ENCODE measurements at places on chromosomes 7 and 10.

DNA sequence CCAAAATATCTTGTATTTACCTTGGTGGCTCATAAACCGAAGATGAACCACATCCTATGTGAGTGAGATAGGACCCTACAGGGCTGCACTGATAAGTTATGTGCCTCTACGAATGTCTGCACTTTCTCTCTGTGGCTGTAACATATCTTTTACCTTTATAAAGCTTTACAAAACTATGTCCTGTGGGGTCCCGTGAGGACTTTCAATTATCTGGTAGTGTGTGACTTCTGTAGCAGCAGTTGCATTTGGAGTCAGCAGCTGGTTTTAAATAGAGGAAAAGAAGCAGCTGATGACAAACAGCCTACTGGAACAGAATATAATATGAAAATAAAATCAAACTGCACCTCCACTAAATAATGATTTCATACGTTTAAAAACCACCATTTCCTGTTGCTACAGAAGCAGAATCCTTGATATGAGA lies 222.4 kb upstream of the GNAI1 start:
- DNase-seq = no peak

DNA sequence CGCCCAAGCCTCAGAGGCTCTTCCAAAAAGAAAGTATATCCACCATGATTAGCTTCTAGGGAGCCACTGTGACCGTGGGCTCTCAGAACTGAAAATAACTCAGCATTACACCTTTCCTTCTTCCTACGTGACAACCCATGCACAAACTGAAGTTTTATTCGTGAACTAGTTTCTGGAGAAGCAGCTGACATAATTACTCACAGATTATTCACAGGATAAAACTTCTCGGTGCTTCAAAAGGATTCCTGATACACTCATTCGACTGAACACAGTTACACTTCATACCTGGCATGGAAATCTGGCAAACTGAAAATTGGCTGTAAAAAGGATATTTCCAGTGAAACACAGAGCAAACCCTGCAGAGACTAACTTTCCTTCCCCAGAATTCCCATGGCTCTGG lies 139.2 kb upstream of the PTER start:
- no peak for DNase-seq

GRCh38 chr10:132643709-132644526 lies 106.3 kb downstream of the INPP5A start:
- no peak for DNase-seq

DNA sequence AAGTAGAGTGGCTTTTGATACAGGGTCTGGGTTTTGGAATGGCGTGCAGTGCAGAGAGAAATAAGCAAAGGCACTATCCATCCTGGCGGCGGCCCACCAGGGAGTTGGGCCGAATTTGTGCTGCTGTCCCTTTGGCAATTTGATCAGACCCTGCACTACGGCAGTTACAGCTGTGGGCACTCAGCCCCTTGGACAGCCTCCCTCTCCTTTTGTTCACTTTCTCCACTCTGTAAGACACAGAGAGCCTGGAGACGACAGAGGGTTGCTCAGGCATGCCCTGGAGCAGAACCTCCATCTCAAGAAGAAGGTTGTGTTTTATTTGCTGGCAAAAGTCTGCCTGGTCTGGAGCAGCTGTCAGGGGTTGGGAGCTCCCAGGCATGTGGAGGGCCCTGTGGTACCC lies 55.8 kb downstream of the LHPP start:
- DNase-seq = no peak

DNA sequence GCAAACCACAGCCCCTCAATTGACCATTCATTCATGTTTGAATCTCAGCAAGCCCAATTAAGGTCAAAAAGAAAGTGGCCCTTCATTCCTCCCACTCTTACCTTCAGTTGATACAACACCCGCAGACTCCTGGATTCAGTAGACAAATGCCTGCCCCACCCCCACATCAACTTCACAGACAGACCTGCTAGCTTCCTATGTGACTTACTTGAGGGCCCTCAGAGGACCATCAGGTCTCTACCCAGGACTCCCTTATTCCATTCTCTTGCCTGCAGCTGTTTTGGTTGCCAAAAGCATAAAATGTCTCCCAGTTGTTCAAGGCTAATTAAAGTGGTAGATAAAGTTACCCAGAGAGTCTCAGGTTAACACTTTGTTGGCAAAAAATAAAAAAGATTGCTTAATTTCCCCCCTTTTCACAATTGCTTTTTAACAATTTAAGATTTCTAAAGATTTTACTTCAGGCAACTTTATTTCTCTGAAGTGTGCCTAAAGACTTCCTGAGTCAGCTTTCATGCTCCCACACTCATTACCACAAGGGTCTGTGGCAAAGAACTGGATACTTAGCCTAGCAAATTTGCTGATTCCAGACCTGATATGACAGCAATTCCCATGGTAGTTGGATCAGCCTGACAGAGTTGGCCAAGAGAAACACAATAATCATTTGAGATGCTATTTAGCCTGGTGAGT lies 3.3 kb upstream of the MTERF1 start:
- no peak for DNase-seq

DNA sequence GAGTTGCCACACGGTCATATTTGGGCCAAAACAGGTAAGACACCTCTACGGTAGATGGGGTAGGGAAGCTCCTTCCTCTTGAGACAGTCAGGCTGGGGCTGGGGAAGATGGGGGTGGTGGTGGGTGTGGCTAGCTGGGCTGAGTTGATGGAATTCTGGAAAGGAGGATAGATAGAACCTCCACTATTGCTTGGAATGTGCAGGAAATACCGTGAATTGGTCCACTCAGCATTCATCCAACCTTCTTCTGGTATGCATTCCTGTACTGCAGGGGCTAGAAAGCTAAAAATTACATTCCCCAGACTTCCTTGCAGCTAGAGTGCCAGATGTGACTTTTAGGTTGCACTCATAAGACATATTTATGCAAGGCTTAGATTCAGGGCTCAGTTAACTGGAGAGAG lies 24.8 kb downstream of the TLX1 start:
- DNase-seq = no peak

- DNase-seq = no peak
Measured at GRCh38 chr7:101817471-101818286, at the start of gene CUX1. Gene CUX1, plus strand, starts transcription at chr7:101817626. Its CDS starts 14 bp downstream, at chr7:101817640.

- no peak for DNase-seq
Measured at GRCh38 chr10:50593523-50594376, 30.0 kb downstream of the SGMS1 start.

DNA sequence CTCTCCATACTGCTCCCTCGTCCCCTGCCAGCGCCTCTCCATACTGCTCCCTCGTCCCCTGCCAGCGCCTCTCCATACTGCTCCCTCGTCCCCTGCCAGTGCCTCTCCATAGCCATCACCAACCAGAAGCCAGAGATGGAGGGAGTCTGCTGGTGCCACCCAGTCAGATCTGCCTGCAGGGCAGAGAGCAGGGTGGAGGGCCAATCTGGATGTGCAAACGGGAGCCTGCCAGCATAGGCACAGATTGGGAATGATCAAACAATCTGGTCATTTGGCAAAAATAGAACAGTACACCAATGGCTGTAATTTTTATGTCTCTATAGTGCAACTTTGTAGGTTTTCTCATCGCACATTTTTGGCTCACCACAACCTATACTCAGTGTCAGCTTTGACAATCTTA lies 76.9 kb upstream of the LRRC4 start:
- no peak for DNase-seq

DNA sequence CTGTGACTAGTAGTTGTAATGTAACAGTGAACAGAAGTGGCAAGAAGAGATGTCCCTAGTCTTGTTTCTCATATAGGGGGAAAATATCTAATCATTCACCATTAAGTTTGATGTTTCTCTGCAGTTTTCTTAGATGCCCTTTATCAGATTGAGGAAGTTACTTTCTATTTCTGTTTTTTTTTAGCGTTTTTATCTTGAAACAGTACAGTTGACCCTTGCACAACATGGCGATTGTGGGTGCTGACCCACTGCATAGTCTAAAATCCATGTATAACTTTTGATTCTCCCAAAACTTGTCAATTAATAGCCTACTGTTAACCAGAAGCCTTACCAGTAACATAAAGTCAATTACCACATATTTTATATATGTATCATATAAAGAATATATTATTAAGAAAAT lies 192.0 kb downstream of the ADK start:
- no peak for DNase-seq

GRCh38 chr10:96646301-96646700 lies 59.5 kb upstream of the TM9SF3 start:
- no peak for DNase-seq

DNA sequence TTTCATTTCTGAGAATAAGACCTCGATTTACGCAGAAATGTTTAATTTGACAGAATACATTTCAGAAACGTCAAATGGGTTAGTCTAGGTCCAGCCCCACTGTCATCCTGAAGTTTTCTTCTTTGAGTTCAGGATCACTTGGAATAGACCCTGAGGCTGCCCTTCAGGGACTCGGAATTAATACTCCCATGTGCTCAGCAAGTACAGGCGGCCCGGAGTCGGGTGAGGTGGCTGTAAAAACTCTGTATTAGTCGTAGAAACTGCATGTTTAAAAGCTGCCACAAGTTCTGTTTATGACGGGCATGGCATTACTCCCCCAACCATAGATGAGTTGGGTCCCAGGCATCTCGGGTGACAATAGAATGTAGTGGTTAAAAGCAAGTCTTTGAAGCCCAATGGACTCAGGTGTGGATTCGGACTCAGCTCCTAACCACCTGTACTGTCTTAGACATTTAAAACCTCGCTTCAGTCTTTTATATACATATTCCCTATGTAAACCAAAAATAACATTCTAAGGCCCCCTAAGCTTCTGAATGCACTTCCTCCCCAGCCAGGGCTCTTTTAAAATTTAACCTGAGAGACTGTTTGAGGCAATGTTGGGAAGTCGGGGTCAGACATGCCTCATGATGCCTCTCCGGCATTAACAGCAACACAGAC lies 216.3 kb downstream of the ADARB2 start:
- no peak for DNase-seq

GRCh38 chr10:14822879-14823755 lies 14.7 kb downstream of the CDNF start:
- no peak for DNase-seq

DNA sequence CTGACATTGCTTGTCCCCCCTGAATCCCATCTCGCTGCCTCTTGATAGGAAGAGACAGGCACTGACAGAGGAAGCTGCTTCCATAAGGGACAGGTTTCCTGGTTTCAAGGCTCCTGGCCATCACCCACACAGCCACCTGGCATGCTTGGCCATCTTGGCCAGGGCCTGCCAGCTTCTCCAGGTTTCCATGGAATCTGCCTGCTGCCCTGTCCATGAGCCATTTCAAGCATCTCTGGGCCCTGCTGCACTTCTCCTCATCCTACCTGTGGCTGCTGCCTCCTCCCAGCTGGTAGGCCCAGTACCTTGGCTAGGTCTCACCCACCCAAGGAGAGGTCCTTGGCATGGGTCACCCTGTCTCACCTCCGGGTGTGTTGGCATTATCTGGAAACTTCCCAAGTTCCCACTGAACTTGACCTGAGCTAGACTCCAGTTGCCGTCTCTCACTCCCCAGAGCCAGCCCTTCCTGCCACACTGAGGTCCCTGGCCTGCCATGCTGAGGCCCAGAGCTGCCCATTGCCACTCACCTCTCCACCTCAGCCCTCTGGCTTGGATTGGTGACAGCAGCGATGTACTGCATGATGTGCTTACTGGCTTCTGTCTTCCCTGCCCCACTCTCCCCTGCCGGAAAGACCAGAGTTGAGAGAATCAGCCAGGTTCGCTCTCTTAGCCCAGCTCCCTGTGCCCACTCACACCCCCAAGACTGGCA lies 2.6 kb downstream of the MYO1G start:
- DNase-seq = no peak

GRCh38 chr10:122051609-122052385 lies 62.8 kb downstream of the TACC2 start:
- DNase-seq = no peak

GRCh38 chr7:142248-142941 lies 50.0 kb upstream of the FAM20C start:
- DNase-seq = no peak

- no peak for DNase-seq
Measured at GRCh38 chr7:40546616-40547501, 412.1 kb downstream of the SUGCT start.

DNA sequence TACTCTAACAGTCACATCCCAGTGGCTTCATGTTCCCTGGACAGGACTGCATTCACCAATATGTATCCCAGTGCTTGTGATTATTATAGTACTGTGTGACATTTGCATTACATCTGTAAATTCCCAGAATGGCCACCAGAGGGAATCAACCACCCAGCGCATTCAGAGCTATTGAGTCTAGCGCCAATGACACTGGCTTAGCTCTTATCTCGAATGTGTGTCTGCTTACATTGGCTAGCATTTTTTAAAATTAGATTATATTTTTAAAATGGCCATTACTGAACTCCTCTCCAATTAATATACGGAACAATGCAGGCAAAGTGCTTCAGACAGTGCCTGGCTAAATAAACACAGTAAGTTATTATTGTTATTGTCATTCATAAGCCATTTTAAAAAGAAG lies 36.3 kb downstream of the TRIL start:
- DNase-seq = no peak

DNA sequence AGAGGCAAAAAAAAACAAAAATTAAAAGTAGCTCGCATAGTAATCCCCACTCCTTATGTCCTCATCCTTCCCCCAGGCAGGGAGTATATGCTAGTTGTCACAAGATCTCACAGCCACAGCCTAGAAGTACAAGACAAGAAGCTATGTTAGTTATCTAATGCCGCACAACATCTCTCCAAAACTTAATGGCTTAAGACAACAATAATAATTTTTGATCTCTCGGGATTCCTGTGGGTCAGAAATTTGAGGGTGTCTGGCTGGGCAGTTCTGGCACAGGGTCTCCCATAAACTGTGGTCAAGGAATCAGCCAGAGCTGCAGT lies 39.7 kb downstream of the CPVL start:
- DNase-seq = no peak

GRCh38 chr10:95411635-95412034 lies 120.8 kb upstream of the PDLIM1 start:
- no peak for DNase-seq

DNA sequence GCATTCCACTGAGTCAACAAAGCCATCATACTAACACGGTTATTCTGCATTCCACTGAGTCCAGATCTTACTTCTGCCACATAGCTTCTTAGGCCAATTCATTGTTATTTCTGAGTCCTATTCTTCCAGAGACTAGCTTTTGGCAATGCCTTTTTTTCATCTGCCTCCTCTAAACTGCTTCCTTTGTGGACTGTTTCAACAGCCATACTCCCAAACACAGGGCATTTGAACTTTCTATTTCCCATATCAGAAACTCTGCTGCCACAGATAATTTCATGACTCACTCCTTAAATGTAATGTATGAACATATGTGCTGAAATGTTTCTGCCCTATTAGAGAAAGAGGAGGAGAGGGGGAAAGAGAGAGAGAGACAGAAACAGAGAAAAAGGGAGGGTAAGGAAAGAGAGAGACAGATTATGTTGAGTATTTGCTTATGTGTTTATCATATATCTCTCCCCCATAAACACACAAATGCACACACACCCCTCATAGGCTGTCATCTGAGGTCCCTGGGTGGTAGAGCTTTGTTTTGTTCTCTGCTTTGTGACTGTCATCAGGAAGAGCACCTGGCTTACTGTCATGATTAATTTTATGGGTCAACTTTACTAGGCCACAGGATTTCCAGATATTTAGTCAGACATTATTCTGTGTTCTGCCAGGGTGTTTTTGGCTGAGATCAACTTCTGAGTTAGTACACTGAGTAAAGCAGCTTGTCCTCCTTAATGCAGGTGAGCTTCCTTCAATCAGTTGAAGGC lies 308.0 kb upstream of the KCND2 start:
- no peak for DNase-seq

- no peak for DNase-seq
Measured at GRCh38 chr10:132294561-132295318, 13.0 kb downstream of the STK32C start.

GRCh38 chr10:17250736-17251135 lies 22.7 kb downstream of the VIM start:
- no peak for DNase-seq

- DNase-seq = no peak
Measured at GRCh38 chr10:50470798-50471582, 152.8 kb downstream of the SGMS1 start.
